ENCODE measurements at places on chromosomes 7 and 10.
A peak's percentile ranks its signal among the peaks of the same experiment; 100 is the strongest.

DNA sequence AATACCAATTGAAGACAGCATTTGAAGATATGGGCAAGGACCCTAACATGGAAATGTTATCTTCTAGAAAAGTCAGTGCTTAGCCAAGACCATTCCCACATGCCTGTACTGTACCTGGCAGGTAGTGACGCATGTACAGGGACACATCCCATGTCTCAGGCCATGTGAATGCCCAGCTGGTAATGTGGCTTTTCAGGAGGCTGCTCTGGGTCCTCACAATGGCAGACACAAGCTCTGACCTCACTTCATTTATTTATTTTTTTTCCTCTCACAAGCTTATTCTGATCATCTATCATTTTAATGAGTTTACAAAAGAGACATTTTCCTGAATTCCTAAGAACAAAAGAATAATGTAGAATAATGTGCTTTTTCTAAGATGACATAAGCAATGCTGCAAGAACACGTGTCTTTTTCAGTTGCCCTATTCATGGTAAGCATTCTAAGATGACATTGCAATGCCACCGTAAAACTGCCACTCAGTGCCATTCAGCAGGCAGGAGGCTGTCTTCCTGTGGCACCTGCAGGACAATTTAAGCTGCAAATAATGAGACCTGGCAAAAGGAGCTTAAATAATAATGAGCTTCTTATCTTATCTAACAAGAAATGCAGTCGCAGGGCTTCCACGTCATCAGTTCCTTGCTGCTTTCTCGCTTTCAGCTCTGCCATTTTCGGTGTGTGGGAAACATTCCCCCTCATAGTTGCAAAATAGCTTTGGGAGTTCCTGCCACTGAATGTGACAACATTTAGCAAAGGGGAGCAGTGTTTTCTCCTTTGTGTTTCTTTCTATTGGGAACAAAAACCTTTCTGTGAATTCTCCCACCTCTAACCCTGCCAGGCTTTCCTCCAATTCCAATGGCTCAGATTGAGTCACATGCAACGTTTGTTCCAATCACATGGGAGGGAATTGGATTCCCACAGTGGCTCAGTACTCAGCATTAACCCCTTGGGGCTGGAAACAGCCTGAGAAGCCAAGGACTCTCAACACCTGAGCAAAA lies 113.0 kb downstream of the SEC23IP start:
- no peak for DNase-seq

- DNase-seq = no peak
Observed at GRCh38 chr7:118648002-118648401, 423.5 kb downstream of the ANKRD7 start.

GRCh38 chr10:36118314-36118713 lies 476.2 kb upstream of the FZD8 start:
- DNase-seq = no peak

- no peak for DNase-seq
Observed at GRCh38 chr10:129193148-129193547, 273.9 kb upstream of the MGMT start.

- DNase-seq = peak; percentile 28
Observed at GRCh38 chr10:84783386-84783785, 455.0 kb downstream of the CCSER2 start.

- DNase-seq = no peak
Observed at GRCh38 chr10:100825325-100825875, 80.0 kb downstream of the PAX2 start.

GRCh38 chr7:103871473-103871872 lies 118.0 kb downstream of the RELN start:
- DNase-seq = no peak

DNA sequence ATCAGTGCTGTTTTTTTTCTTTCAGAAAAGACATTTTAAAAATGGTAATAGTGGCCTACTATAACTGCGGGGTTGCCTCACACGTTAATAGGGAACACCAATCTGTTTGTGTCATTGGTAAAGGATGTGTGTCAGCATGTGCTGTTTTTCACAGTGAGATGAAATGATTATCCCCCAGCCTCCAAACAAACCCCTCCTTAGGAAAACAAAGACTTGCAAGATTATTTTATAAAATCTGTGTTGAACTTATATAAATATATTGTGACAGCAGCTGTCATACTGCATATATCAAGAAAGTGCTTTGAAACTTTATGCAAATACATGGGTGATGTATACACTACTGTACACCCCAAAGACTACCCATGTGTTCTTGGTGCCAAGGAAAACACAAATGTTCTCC lies 125.8 kb downstream of the BMPER start:
- DNase-seq = no peak

- DNase-seq = no peak
Observed at GRCh38 chr10:132162021-132162531, 24.7 kb upstream of the DPYSL4 start.

- DNase-seq = no peak
Observed at GRCh38 chr7:122161628-122162027, 17.6 kb upstream of the AASS start.

- DNase-seq = no peak
Observed at GRCh38 chr7:27961255-27961654, 219.3 kb downstream of the JAZF1 start.

DNA sequence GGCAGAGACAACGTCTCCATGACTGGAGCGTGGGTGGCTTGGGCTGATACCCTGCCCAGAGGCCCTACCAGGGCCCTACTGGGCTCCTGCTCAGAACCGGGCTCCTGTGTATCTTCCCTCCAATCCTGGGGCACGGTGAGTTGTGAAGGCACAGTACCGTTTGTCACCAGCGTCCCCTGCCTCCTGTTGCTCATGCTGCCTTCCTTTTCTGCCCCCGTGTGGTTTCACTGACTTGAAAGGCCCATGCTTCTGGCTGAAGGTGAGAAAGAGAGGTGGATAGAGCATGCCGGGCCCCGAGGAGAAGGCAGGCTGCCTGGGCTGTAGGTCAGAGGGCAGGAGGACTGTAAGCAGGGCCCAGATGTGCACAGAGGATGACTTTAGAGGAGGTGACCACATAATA lies 9.1 kb upstream of the DMBT1 start:
- DNase-seq = no peak

GRCh38 chr7:111011520-111011919 lies 79.4 kb upstream of the LRRN3 start:
- no peak for DNase-seq

DNA sequence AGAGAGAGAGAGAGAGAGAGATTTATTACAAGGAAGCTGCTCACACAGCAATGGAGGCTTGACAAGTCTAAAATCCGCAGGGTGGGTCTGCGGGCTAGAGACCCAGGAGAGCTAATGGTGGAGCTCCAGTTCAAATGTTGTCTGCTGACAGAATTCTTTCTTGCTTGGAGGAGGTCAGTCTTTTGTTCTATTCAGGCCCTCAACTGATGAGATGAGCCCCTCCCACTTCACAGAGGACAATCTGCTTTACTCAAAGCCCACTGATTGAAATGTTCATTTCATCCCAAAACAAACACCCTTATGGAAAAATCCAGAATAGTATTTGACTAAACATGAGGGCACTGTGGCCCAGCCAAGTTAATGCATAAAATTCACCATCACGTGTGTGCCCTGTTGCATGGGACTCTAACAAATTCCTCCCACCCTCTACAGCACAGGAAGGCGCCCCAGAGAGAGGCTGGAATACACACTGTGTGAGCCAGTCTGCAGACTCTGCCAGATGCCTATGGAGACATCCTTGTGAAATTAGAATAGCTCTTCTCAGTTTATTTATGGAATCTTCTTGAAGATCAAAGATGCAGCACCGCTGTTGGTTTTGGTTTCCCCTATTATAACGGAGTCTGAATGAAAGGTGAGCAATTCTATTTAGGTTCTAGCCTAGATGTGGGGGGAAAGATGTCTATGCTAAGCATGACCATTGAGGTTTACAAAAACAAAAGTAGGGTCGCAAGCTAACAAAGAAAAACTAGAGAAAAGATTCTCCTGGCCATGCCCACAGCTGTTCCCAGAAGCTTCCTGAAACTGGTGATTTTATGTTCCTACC lies 123.0 kb upstream of the SFMBT2 start:
- no peak for DNase-seq

DNA sequence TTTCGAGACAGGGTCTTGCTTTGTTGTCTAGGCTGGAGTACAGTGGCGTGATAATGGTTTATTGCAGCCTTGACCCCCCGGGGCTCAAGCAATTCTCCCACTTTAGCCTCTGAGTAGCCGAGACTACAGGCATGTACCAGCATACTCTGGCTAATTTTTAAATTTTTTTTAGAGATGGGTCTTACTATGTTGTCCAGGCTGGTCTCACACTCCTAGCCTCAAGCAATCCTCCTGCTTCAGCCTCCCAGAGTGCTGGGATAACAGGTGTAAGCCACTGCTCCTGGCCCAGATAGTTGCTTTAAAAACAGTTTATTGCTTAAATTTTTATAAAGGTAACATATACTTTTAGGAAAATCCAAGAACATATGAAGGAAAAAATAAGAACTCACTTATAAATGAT lies 26.3 kb downstream of the NEURL1 start:
- DNase-seq = no peak

GRCh38 chr10:96512524-96513304 lies 1.0 kb downstream of the TLL2 start:
- DNase-seq = no peak

- no peak for DNase-seq
Observed at GRCh38 chr10:78165617-78166016, 132.0 kb downstream of the RPS24 start.

DNA sequence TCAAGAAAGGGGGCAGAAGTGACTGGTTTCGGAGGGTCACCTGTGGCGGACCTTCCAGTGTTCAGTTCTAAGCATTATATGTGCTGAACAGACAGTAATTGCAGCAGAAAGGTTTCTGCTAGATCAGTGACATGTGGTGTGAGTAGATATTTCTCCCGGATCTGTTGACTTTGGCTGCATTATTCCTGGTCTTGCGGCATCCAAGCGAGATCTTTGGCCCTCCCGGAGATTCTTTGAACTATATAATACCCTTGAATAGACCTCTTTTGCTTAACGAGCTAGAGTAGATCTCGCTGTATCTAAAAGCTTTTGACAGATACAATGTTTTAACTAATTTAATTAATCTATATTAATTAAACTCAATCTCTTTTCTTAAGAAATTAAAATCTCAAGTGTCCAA lies 99.8 kb downstream of the PTN start:
- DNase-seq = no peak

DNA sequence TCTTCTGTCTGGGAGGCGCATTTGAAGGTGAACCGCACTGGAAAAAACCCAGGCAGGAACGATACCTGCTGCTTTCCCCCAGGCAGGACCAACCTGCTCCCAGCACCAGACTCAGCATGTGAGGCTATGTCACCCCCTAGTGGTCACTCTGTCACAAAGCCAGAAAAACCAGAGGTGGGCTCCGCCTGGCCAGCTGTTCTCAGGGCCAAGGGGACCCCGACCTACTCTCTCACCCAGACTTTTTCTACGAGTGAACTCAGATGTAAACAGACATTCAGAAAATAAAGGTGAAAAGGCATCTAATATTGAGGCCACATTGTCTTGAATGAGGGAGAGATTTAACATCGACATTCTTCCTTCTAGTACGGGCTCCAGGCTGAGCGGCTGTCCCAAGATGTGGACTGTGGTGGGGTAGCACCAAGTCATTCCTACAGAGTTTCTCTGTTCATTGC lies 117.3 kb downstream of the PRKAG2 start:
- peak; percentile 91 for DNase-seq

DNA sequence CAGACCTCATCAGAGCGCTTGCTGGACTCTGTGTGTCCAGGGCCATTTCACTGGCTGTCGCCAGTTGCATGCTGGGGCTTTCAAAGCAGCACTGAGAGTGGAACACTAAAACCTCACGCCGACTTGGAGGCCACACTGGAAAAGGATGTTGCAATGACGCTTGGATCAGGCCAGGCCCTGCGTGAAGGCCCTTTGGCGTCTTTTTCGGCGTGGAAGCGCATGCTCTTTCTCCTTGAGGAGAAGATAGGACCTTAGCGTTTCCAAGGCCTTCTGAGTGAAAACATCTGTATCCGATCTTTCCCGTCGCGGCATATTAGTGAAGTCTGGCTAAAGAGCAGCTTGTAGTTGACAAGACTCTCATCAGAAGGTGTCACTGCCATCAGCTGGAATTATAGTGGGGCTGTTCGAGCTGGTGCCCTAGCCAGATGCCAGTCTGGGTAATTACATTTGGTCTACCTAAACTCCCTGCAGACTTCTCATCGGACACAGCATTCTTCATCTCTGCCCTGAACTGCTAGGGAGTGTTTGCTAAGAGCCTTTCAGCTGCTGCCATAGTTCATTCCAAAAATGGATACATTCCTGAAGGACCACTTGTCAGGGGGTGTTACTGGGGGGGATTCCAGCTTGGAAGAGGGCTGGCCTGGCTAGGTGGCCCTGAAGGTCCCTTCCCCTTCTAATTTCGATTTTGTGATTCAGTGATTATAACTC lies 167.7 kb upstream of the TCF7L2 start:
- no peak for DNase-seq

DNA sequence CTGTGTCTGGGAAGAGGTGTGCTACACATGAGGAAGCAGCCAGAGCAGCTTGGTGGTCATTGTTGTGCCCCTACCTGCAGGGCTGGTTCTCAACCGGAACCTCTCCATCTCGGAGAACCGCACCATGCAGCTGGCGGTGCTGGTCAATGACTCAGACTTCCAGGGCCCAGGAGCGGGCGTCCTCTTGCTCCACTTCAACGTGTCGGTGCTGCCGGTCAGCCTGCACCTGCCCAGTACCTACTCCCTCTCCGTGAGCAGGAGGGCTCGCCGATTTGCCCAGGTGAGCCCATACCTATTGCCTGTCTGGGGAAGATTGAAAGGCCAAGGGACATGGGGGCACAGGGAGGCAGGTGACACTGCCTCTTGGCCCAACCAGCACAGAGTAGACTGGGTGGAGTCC lies 29.3 kb upstream of the CSGALNACT2 start:
- DNase-seq = no peak

- no peak for DNase-seq
Observed at GRCh38 chr10:90788968-90789367, 68.9 kb downstream of the HTR7 start.

GRCh38 chr7:115881476-115881875 lies 149.1 kb downstream of the TFEC start:
- DNase-seq = no peak

GRCh38 chr10:16559236-16559773 lies 37.6 kb upstream of the C1QL3 start:
- no peak for DNase-seq

- peak; percentile 14 for DNase-seq
Observed at GRCh38 chr7:36765605-36766004, 41.3 kb upstream of the AOAH start.
